Calu3 (cell line): ENCODE measurements at places on chromosomes 2 and 18. TPM values are rescaled to one million over a fixed set of nuclear protein-coding genes. Genes with fewer than 3 reads are reported as not detected.

The ACTG2 gene
- not detected in 2 replicates for total RNA-seq

The SKA1 gene
- total RNA-seq: 20.3 and 22.5 TPM in 2 replicates

The SERPINB11 gene
- not detected in 2 replicates for total RNA-seq

The IL37 gene
- total RNA-seq: 1.9 and 2.0 TPM in 2 replicates

The MROH2A gene
- total RNA-seq: 0.33 and 0.76 TPM in 2 replicates

The FOXI3 gene
- not detected in 2 replicates for total RNA-seq

The TCF4 gene
- 0.21 and 0.37 TPM in 2 replicates for total RNA-seq

The SCTR gene
- total RNA-seq: 0.56 and 0.85 TPM in 2 replicates

The ARID5A gene
- 9.3 and 11.7 TPM in 2 replicates for total RNA-seq

The MBD1 gene
- 70.5 and 88.0 TPM in 2 replicates for total RNA-seq

GRCh38 chr2:143885461-143885860, 634.5 kb downstream of the ZEB2 start:
- H3K36me3 ChIP-seq: no peaks in the 10 kb centered on the region
- no peaks in the 10 kb centered on the region for H3K27me3 ChIP-seq
- DNase-seq: no peak
- H3K27ac ChIP-seq: no peak overlapping the region

DNA sequence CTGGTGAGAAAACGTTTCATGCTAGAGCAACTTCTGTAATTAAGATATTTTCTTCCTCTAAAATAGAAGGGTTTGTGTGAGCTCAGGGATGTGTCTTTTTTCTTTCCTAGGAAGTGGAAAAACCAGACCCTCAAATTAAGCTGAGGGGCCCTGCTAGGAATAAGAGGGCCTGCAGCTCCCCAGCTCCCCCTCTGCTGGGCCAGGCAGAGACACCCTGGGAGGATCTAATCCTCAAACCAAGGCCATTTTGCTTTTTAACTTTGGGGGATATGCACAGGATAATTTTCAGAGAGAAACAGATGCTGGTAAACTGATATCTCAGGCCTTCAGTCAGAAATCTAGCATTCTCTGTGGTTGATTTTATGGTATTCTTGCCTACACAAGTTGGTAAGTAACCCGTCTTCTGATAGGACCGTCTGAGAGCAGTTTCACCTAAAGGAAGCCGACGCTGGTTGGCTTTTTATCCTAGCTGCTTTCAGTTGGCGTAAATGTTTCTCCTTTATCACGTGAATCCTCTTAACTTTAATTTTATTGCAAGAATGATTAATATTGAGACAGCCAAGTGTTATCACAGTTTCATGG, 34.8 kb downstream of the SNTG2 start:
- DNase-seq: no peak
- no peaks in the 10 kb centered on the region for H3K27me3 ChIP-seq
- H3K27ac ChIP-seq: no peak overlapping the region
- no peaks in the 10 kb centered on the region for H3K4me1 ChIP-seq
- H3K36me3 ChIP-seq: no peaks in the 10 kb centered on the region

DNA sequence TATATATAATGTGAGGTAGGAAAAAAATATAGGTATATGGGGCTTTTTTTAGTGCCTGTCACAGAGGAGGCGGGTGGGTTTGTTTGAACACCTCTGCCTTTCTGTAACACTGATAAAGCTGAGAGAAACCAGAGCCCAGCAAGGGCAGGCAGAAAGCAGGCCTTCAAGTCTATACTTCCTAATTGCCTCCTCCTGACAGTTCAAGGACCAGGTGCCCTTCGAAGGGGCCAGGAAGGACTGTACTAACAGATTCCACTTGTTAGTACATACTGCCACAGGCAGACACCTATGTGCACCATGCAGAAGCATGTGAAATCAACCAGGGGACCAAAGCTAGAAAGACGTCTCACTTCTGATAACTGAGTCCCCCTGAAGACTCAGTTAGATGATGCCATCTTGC, 13.8 kb downstream of the SLC1A4 start:
- no peak for DNase-seq
- H3K36me3 ChIP-seq: peaks cover 3% of the 10 kb centered on the region
- H3K4me1 ChIP-seq: peaks cover 14% of the 10 kb centered on the region
- H3K27ac ChIP-seq: no peak overlapping the region
- no peaks in the 10 kb centered on the region for H3K27me3 ChIP-seq
- no peak overlapping the region for H3K4me3 ChIP-seq

DNA sequence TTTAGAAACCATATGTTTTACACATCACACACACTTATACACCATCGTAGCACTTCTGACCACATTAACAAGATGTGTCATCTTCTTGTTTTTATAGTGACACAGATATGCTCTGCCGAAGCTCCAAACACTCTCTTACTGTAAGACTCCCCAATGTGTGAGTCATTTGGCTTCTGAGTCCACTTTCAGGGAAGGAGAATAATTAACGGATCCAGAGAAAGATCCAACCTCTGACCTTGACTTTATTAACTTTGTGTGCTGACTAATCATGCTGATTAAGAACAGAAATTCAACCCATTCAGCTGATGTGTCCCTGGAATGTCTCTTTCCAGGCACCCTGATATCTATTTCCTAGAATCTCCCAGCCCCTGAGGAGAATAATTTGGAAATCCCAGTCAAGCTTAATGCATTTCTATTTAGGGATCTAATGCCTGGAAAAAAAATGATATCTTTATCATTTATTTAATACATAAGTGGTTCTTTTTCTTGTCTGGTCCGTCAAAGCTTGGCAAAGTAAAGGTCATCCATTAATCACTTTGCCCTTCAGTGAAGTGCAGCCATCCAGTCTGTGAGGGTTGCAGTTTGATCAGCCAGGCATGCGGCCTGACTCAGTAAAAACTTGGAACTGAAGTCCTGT, 615.8 kb upstream of the SYT4 start:
- H3K36me3 ChIP-seq: no peaks in the 10 kb centered on the region
- DNase-seq: peak; percentile 11
- H3K4me1 ChIP-seq: peaks cover 19% of the 10 kb centered on the region
- no peak overlapping the region for H3K4me3 ChIP-seq

GRCh38 chr18:67788310-67789164, 272.0 kb upstream of the DSEL start:
- no peak for DNase-seq
- H3K27ac ChIP-seq: no peak overlapping the region
- H3K4me1 ChIP-seq: peaks cover 10% of the 10 kb centered on the region
- no peak overlapping the region for H3K4me3 ChIP-seq

GRCh38 chr2:31693882-31694281, 113.1 kb upstream of the SRD5A2 start:
- no peaks in the 10 kb centered on the region for H3K36me3 ChIP-seq
- no peak overlapping the region for H3K27ac ChIP-seq
- H3K27me3 ChIP-seq: no peaks in the 10 kb centered on the region
- H3K4me3 ChIP-seq: no peak overlapping the region

DNA sequence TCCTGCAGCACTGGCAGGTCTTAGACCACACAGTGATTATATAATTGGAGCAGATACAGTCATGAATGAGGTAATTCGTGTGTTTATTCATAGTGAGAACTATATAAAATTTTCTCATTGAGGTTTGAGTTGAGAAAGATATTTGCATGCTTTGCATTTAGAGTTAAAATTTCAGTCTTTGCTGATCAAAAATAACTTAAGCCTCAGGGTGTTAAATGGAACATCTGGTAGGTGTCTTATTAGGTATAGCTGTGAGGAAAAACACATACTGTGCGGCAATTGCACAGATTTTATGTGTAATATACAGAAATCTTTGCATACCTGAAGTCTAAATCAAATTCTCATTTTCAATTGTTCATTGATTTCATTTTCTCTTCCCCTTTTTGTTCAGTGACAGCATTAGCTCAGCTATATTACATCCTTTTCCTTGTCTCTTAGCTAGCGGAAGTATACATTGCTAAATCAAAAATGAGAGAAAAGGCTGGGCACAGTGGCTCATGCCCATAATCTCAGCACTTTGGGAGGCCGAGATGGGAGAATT, 21.2 kb downstream of the GORASP2 start:
- peaks cover 48% of the 10 kb centered on the region for H3K36me3 ChIP-seq
- H3K27me3 ChIP-seq: no peaks in the 10 kb centered on the region
- no peak overlapping the region for H3K27ac ChIP-seq
- H3K4me3 ChIP-seq: no peak overlapping the region
- H3K4me1 ChIP-seq: no peaks in the 10 kb centered on the region
- DNase-seq: no peak

- H3K4me3 ChIP-seq: no peak overlapping the region
- no peak overlapping the region for H3K27ac ChIP-seq
- no peaks in the 10 kb centered on the region for H3K27me3 ChIP-seq
These were observed 65.3 kb upstream of the AMMECR1L start for GRCh38 chr2:127951026-127951425.

DNA sequence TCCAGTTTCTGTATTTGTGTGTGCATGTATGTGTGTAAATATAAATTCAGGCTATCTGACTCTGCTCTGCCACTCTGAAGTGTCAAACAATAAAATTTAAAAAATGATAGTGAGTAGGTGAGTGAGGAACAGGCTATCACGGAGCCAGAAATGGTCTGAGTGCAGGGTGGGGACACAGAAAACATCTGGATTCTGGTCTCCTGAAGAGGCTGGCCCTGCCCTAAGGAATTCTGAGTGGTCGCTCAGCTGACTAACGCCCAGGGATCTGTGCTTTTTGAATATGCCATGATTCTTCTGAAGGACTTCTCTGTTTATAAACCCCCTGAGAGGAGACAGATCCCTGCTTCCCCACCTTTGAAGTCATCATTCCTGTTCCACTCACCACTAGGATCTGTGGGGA, 353.9 kb upstream of the GYPC start:
- no peak overlapping the region for H3K4me3 ChIP-seq
- no peak for DNase-seq
- H3K36me3 ChIP-seq: no peaks in the 10 kb centered on the region
- no peaks in the 10 kb centered on the region for H3K4me1 ChIP-seq
- no peak overlapping the region for H3K27ac ChIP-seq
- H3K27me3 ChIP-seq: no peaks in the 10 kb centered on the region

DNA sequence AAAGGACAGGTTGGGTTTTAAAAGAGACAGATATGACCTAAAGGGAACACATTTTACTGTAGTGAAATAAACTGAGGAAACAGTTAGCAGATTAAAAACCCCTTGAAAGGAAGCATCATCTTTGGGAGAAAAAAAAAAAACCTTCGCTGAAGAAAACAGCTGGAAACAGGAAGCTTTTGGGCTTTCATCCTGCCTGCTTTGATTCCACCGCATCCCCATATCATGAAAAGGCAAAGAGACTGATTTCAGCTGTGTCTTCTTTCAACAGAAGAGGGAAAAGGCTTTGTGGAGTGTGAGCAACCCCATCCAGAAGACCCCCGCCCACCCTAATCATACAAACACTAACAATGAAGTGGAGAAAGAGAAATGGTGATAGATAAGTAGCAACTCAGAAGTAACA, 86.4 kb downstream of the TCF4 start:
- H3K36me3 ChIP-seq: no peaks in the 10 kb centered on the region
- no peak overlapping the region for H3K27ac ChIP-seq

- no peaks in the 10 kb centered on the region for H3K27me3 ChIP-seq
- no peak overlapping the region for H3K4me3 ChIP-seq
- no peak overlapping the region for H3K27ac ChIP-seq
- no peaks in the 10 kb centered on the region for H3K4me1 ChIP-seq
- DNase-seq: no peak
- H3K36me3 ChIP-seq: no peaks in the 10 kb centered on the region
These were observed 175.0 kb upstream of the CYRIA start for GRCh38 chr2:16840496-16841172.

- peak overlapping the region; percentile 59 for H3K4me3 ChIP-seq
- no peaks in the 10 kb centered on the region for H3K4me1 ChIP-seq
- H3K27me3 ChIP-seq: no peaks in the 10 kb centered on the region
- no peaks in the 10 kb centered on the region for H3K36me3 ChIP-seq
- no peak for DNase-seq
- no peak overlapping the region for H3K27ac ChIP-seq
These were observed 496 bp upstream of the ITGA4 start for GRCh38 chr2:181456660-181457120.

- no peak overlapping the region for H3K4me3 ChIP-seq
- H3K27me3 ChIP-seq: no peaks in the 10 kb centered on the region
- H3K4me1 ChIP-seq: peaks cover 9% of the 10 kb centered on the region
- DNase-seq: no peak
These were observed 203.9 kb upstream of the TANK start for GRCh38 chr2:160956243-160956802.

GRCh38 chr2:147756069-147756468, 88.8 kb upstream of the ACVR2A start:
- no peaks in the 10 kb centered on the region for H3K36me3 ChIP-seq
- no peak overlapping the region for H3K27ac ChIP-seq
- no peaks in the 10 kb centered on the region for H3K4me1 ChIP-seq
- no peak for DNase-seq

- no peak overlapping the region for H3K27ac ChIP-seq
- no peaks in the 10 kb centered on the region for H3K27me3 ChIP-seq
- no peak for DNase-seq
- no peak overlapping the region for H3K4me3 ChIP-seq
- no peaks in the 10 kb centered on the region for H3K36me3 ChIP-seq
- no peaks in the 10 kb centered on the region for H3K4me1 ChIP-seq
These were observed 164.3 kb downstream of the GALNT1 start for GRCh38 chr18:35745814-35746213.

GRCh38 chr2:193670478-193670877, 1475.7 kb upstream of the TMEFF2 start:
- H3K27me3 ChIP-seq: no peaks in the 10 kb centered on the region
- no peak overlapping the region for H3K4me3 ChIP-seq
- no peak for DNase-seq
- no peaks in the 10 kb centered on the region for H3K4me1 ChIP-seq
- H3K36me3 ChIP-seq: no peaks in the 10 kb centered on the region
- H3K27ac ChIP-seq: no peak overlapping the region

DNA sequence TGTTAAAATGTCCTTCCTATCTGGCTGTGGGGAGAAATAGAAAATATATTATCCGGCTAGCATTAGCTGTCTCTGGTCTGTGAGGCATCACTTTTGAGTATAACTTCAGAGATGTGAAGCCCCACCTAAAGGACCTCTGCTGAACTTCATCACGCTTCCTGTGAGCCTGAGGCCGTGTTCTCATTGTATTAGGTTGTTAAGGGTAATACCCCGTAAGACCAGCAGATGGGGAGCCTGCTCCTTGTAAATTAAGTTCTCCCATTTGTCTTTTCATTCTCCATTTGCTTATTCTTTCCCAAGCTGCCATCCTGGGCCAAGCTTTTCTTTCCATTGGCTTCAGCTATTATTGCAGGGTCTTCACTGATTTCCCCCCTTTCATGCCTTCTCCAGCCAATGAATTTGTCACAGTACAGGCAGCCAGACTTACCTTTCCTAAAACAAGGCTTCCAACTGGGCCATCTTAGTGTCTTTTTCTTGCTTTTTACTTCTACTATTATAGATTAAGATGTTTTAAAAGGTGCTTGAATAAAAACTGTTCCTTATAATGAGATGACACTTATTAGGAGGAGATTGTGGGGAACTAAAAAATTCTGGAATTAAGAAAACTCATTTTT, 12.4 kb downstream of the NIF3L1 start:
- H3K36me3 ChIP-seq: peaks cover 55% of the 10 kb centered on the region
- peak; percentile 75 for DNase-seq
- peaks cover 8% of the 10 kb centered on the region for H3K4me1 ChIP-seq
- H3K27ac ChIP-seq: no peak overlapping the region
- no peak overlapping the region for H3K4me3 ChIP-seq

- no peak for DNase-seq
- H3K4me3 ChIP-seq: no peak overlapping the region
- H3K27me3 ChIP-seq: no peaks in the 10 kb centered on the region
- peaks cover 41% of the 10 kb centered on the region for H3K4me1 ChIP-seq
These were observed 11.1 kb upstream of the AGFG1 start for GRCh38 chr2:227460833-227461232.

GRCh38 chr2:36459725-36460137, 104.2 kb downstream of the CRIM1 start:
- no peaks in the 10 kb centered on the region for H3K27me3 ChIP-seq
- H3K27ac ChIP-seq: no peak overlapping the region
- H3K4me3 ChIP-seq: no peak overlapping the region
- DNase-seq: peak; percentile 66
- H3K4me1 ChIP-seq: peaks cover 18% of the 10 kb centered on the region
